Thymus (tissue), 14 donors: ENCODE measurements at places on chromosomes 3 and 15. TPM values are rescaled to one million over a fixed set of nuclear protein-coding genes. Genes with fewer than 3 reads are reported as not detected.

LCMT2 gene
- total RNA-seq = 11.3 TPM

SLC2A2 gene
- not detected for total RNA-seq

GRCh38 chr3:98188545-98188944 is 22.0 kb downstream of the OR5H15 start:
- no peak for DNase-seq

- no peak for DNase-seq
These were observed 49.9 kb downstream of the NMD3 start for GRCh38 chr3:161270991-161271390.
